ENCODE measurements at places on chromosomes 11 and 22.

DNA sequence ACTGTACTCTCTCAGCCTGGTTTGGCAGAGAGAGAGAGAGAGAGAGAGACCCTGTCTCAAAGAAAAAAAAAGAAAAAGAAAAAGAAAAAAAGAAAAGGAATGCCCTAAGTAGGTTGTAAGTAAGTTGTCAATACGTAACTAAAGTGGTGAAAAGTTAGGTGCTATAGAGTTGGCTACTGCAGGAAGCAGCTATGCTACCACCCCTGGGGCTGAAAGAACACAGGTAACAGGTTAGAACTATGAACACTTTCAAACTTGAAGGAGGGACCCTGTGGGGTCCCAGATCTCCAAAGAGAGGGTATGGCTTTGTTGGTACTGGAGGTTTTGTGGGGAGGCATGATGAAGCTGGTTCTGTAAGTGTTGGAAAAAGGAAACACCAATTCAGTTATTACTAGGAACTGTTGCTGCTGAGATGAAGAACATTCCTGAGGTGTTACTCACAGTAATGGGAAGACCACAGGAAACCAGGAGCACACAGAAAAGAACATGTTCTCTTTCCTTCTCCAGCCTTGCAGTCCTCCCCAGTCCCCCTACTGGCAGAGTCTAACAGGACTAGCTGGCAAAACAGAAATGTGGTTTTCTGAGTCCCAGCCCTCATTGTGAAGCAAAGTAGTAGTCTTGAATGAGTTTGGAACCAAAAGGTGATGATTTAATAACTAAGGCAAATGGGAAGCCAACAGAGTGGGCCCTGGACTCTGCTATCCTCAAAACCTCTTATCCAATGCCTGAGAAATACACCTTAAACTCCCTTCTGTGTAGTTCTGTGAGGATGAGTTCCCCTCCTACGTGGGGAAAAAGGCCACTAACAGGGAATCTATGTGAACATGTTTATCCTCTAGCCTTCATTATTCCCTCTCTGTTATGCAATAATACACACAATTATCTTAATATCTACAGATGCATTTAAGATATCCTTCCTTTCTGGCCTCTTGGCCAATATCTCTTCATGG lies 427.0 kb upstream of the DDI1 start:
- DNase-seq, result peak; percentile 85

DNA sequence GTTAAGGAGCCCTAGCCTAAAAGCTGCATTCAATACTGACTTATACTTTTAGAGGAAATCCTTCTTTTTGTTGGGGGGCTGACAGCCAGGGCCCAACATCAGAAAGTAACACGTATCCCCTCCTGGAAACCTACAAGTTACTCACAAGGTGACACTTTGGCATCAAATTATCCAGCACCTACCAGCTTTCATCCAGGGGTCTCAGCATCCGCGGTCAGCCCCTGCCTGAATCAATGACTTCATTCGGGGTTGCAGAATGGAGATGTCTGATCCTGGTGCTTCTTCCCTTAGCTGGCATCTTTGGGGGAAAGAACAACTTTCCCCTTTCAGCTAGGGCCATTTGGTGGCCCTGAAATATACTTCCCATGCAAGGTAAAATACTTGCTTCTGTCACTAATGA lies 5.3 kb upstream of the NAP1L4 start:
- DNase-seq, result no peak

- DNase-seq, result peak; percentile 27
Observed at GRCh38 chr11:6757373-6757967, 14.3 kb downstream of the OR2AG2 start.

DNA sequence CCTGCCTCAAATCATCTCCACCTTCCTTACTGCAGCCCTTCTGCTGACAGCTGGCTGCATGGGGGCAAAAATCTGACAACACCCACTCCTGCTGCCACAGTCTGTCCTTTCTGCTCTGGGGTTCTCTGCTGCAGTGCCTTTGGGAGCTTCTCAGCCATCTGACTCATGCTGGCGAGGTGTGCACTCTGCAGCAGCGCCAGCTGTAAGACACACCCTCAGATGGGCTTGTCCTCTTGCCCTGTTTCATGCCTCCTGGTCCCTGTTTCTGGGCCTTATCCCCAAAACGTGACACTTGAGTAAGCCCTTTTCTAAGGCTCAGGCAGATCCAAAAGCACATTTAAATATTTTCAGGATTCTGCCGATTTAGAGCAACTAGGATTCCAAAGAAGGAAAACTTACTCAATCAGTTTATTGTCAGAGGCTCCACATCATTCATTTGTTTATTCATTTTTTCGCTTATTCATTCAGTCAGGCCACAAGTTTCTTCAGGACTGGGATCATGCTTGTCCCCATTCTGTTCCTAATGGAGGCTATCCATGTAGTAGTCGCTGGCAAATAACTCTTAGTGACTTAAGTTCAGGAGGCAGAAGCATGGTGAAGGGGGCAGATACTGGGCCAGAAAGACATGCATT lies 60.2 kb downstream of the SMIM38 start:
- no peak for DNase-seq

- no peak for DNase-seq
Observed at GRCh38 chr11:65221026-65221425, 39.3 kb downstream of the CAPN1 start.
